T-helper 9 cell (primary cell): ENCODE measurements at places on chromosomes 11 and 22.

- DNase-seq: no peak
Observed at GRCh38 chr22:33832558-33833151, 87.6 kb downstream of the LARGE1 start.

GRCh38 chr11:1281326-1281973 lies 28.0 kb downstream of the TOLLIP start:
- DNase-seq: no peak

DNA sequence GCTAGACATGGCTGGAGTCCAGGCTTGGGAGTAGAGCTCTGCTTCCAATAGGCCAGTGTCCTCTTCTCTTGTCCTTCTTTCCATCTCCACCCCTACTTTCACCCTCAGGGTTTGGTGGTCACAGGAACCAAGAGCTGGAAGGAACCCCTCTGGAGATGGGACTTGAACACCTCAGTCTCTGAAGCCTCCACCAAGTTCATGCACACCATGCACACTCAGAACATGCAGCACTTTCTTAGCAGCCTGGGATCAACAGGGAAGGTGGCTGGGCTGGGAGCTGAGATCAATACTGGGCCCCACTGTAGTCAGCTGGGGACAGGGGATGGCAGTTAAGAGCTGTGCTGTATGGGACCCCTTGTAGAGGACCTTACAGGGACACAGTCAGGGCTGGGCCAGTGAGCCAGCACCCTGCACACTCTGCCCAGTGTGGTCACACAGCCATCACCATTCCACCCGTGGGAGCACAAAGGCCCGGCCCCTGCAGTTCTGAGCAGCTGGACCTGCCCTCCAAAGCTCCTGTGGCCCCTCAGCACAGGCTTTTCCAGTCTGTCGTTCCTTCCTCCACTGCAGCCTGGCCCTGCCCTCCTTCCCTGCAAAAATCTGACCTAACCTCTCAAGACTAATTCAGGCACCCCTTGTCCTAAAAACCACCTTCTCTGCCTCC lies 47.7 kb downstream of the GAB4 start:
- DNase-seq: no peak

- no peak for DNase-seq
Observed at GRCh38 chr22:22362936-22363335, 118.3 kb downstream of the VPREB1 start.

GRCh38 chr11:2098691-2099515 lies 40.3 kb downstream of the IGF2 start:
- DNase-seq: no peak

DNA sequence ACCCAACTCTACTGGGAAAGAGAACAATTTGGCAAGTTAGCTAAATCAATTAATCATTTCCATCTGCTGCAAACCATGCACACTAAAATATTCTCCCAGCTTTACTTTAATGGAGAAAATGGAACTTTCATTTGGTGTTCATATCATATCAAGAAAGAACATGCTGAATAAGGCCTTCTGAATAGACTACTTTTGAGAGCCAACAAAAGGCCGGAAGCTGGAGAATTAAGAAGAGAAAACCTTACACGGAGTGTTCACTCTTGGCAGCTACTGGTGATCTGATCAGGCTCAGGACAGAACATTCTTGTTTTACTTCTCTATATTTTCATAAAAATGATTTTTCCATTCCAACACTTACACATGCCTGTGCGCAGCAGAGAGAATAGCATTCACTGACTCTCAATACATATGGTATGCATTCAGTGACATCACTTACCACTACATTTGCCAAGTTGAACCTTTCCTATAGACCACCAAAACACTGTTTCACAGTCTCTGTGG lies 165.3 kb downstream of the TTC28 start:
- DNase-seq: no peak

- DNase-seq: no peak
Observed at GRCh38 chr22:29037340-29037932, 24.2 kb downstream of the C22orf31 start.

- peak; percentile 99 for DNase-seq
Observed at GRCh38 chr11:65117206-65118096, at the start of gene ZNHIT2. Gene ZNHIT2, minus strand, starts transcription at chr11:65117701. Its CDS starts 48 bp downstream, at chr11:65117653.

DNA sequence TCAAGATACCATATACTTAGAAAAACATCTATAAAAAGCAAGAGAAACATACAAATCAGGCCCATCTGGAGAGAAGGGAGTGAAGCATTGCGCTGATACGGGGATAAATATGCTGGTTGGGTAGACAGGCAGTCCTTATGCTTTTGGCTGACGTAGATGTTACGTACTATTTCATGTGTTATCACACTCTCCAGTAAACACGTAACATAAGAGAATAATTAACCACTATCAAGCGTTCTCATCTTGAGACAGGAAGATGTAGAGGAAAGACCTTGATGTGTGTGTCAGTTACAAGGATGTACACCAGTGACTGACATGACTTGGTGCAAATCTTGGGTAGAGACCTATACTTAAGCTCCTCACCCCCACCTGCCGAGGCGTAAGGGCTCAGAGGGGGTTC lies 86.7 kb upstream of the PRODH start:
- no peak for DNase-seq

GRCh38 chr11:27837895-27838563 lies 137.8 kb upstream of the BDNF start:
- DNase-seq: no peak

- no peak for DNase-seq
Observed at GRCh38 chr11:119266063-119266462, 50.9 kb downstream of the MCAM start.

- no peak for DNase-seq
Observed at GRCh38 chr11:1744891-1745700, 5.3 kb downstream of the IFITM10 start.
